NCI-H1417 treated with DMSO at 0.1 percent for 48 hours (cell line): ENCODE measurements at places on chromosomes 5 and 9.

DNA sequence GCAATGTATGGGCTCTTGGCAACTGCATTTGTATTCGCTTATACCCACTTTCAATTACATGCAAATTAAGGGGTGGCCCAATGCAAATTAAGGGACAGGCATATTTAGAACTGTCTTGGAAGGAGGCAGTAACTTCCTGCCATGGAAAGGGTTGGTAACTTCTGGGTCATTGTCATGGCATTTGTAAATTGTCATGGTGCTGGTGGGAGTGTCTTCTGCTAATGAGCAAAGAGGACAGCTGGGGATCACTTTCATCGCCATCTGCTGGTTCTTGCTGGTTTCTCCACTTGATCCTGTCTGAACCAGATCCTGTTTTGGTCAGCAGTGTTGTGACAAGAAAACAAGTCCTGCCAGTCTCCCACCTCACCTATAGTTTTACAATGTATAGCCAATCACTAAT, 23.3 kb upstream of the UGT3A2 start:
- DNase-seq = no peak

- DNase-seq = no peak
Measured at GRCh38 chr9:136644343-136644592, 18.4 kb upstream of the EGFL7 start.

DNA sequence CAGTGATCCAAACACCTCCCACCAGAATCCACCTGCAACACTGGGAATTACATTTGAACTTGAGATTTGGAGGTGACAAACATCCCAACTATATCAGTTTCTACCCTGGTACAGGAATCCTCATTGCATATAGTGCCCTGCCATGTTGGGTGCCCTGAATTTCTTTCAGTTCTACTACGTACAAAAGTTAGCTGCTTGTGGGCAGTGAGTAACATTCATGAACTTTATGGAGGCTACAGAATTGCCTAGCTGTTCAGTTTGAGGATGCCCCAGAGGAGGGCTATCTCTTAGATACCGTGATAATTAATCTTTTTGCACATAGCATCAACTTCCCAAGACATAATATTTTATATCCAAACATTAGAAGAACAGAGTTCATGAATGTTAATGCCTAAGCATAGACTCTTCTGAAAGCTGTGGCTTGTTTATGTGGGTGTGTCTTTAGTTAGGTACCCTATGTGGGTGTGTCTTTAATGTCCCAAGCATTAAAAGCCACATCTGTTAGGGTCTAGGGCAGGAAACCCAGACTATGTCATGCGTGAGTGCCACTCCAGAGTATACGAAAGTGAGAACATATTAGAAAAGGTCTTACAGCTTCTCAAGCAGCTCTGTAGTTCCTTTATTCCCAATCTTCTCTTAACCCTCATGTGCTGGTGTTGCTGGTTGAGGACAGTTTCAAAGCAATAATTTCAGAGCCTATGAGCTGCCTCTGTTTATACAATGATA, 47.0 kb upstream of the CHD1 start:
- DNase-seq = no peak

- no peak for DNase-seq
Measured at GRCh38 chr9:18910916-18911315, 122.1 kb downstream of the SAXO1 start.

DNA sequence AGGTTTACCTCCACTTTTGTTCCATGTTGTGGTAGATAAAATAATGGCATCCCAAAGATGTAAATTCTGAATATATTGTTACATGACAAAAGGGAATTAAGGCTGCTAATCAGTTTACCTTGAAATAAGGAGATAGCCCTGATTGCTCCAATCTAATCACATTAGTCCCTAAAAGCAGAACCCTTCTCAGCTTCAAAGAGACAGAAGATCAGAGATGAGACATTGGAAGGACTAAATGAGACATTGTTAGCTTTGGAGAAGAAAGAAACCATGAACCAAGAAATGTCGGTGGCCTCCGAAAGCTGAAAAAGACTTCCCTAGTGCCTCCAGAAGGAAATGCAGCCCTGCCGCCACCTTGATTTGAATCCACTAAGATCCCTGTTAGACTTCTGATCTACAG, 82.8 kb upstream of the PARP8 start:
- no peak for DNase-seq

DNA sequence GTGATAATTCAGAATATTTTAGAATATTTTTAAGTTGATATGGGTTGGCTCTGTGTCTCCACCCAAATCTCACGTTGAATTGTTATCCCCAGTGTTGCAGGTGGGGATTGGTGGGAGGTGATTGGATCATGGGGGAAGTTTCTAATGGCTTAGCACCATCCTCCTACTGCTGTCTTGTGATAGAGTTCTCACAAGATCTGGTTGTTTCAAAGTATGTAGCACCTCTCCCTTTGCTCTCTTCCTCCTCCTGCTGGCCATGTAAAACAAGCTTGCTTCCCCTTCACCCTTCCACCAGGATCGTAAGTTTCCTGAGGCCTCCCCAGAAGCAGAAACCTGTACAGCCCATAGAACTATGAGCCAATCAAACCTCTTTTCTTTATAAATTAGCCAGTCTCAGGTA, 214.6 kb upstream of the C9orf72 start:
- DNase-seq = no peak

- DNase-seq = no peak
Measured at GRCh38 chr9:22919423-22919822, 472.8 kb downstream of the DMRTA1 start.

DNA sequence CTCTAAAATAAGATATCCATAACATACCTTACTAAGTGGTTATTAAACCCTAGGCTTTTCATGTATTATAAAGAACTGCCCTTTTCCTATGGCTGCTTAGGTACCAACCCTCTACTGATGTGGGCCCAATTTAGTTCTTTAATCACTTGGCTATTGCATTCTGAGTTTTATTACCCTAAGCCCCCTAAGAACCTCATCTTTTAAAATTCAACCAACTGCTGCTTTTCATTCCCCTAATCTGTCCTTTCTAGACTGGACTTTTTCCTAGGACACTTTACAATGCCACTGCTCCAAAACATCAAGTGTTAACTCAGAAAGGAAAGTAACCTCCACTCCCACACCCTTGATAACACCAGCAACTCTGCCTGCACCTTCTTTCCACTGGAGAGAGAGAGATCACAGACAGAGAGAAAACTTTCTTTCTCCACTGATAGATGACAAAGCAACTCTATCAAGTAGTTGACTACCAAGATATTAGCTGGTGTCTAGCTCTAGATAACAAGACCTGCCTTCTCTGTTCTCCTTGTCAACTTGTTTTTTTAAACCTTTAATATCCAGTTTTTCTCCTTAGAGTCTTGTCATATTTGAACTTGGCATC, 27.3 kb downstream of the ELL2 start:
- no peak for DNase-seq

DNA sequence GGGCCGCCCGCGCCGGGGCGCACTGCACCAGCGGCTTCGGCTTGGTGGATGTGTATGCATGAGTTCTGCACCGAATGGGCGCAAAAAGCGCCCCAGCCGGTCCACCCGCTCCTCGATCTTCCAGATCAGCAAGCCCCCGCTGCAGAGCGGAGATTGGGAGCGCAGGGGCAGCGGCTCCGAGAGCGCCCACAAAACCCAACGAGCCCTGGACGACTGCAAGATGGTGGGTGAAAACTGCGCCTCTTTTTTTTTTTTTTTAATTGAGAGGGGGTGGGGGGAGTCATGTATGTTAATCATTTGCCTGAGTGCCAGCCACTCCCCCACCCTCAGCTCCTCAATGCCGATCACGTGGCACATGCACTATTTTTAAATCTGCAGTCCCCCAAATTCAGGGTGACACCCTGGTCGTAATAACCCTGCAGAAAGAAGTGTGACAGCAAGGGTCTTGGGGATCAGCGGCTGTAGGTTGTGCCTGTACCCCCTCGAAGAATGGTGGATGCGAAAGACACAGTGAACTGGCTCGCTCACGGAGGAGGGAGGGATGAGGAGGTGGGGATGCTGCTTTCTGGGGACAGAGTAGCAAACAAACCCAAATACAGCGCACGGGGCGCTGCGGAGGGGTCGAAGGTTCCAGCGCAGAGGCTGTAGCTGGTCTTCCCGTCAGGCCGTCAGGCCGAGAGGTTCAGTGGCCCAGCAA, 900 bp downstream of the RGS7BP start:
- DNase-seq = no peak
